NT2/D1 (cell line): ENCODE measurements at places on chromosomes 2 and 18.
A peak's percentile ranks its signal among the peaks of the same experiment; 100 is the strongest.

DNA sequence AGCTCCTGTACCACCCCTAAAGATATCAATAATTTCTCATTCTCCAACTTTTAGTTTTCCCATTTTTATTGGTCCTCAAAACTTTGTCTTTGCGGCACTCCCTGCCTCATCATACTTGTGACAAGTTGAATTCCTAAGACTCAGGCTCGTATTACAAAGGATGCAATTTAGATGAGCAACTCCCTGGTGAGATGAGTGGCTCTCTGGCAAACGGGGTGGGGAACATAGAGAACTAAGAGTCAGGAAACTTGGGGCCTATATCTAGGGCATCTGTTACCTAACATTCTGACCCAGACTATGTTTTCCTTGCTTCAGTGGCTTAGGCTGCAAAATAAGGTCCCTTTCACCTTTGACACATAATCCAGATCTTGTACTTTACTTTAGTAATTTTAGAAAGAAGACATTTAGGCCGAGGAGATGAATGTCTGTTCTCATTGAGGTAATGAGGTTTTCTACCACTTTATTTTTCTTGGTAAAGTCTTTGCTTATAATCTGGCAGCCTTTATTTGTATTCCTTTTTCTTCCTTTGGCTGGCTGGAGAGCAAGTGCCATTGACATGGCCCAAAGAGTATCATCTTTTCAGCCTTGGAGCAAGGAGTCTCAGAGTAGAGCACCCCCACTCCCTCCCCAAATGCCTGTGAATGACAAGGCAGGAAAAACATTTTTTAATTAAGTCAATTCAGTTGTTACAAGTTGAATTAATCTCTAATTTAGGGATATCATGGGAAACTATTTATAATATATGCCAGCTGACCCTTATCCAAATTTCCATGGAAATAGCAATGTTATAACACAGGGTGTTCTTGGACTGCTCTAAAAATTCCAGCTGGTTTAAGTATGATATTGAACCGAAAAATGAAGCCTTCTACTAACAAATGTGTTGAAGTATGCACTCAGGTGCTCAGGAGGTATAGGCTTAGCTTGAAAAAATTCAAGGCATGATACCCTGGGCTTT lies 15.2 kb downstream of the TSPYL6 start:
- peak; percentile 15 for DNase-seq

GRCh38 chr2:241616168-241617125 lies 20.5 kb downstream of the THAP4 start:
- no peak for DNase-seq

GRCh38 chr2:127619877-127620705 lies 25.9 kb upstream of the GPR17 start:
- DNase-seq = no peak

- DNase-seq = no peak
Measured at GRCh38 chr2:122333932-122334331, 578.5 kb downstream of the TSN start.

DNA sequence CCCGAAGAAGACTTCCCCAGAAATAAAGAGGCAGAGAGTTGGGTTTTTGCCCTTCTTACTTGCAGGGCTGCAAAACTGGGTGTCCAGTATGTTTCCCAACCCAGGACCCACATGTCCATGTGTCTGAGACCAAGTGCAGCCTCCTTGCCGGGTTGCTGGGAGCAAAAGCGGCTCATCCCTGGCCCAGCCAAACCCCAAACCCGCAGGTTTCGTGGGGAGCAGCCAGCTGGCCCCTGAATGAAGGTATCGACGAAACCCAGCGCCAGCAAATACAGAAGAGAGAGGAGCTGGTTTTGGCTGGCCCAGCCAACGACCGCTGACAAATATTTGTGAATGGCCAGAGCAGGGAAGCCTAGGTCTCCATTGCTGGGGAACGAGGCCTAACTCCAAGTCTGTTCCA lies 197.1 kb downstream of the SMAD7 start:
- DNase-seq = no peak
